Fibroblast of the aortic adventitia (primary cell): ENCODE measurements at places on chromosomes 16 and 17.

DNA sequence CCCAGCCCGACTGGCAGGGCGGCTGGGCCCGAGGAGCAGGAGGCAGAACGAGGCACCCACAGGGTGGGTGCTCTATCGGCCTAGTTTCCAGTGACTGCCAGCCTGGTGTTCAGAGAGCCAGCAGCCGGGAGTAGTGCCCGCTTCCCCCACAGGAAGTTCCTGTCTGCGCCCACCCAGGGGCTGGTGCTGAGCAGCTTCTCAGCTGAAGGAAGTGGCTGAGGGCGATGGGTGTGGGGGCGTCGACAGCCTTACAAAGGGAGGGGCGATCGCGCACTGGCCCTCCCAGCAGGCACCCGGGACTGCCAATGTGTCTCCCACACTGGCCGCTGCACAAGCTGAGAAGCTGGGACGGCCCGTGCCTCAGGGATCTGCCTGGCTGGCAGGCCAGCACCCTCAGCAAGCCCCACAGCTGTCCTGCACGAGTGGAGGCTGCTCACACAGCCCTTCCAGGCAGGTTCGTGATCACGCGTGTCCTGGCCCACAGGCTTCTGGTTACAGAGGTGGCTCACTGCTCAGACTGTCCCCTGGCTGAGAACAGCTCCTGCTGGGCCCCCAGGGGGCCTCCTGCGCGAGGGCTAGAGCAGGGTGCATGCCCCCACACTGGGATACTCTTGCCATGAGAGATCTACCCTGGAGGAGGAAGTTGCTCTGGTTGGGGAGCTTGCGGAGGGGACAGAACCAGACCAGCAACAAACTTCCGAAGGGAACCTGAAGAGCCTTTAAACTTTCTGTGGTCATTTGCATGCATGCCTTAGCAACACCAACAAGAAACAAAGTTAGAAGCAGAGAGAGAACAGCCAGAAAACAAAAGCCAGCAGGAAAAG lies 2.5 kb downstream of the RNF166 start:
- DNase-seq: no peak

DNA sequence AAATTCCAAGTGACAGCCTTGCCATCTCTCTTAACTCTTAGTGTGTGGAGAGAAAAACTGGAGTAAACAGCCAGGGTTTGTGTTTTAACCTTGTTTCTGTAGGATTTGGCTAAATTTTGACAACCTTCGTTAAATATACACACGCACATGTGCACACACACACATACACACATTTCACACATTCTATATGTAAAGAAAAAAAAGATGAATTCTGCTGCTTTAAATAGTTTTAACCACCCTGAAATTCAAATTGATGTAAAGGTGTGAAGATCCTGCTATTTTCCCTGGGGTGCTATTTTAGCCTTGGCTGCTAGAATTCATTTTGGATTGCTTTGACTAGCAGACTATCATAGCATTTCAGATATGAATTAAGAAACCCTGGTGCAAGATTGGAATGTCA lies 191.9 kb downstream of the FTO start:
- DNase-seq: no peak

DNA sequence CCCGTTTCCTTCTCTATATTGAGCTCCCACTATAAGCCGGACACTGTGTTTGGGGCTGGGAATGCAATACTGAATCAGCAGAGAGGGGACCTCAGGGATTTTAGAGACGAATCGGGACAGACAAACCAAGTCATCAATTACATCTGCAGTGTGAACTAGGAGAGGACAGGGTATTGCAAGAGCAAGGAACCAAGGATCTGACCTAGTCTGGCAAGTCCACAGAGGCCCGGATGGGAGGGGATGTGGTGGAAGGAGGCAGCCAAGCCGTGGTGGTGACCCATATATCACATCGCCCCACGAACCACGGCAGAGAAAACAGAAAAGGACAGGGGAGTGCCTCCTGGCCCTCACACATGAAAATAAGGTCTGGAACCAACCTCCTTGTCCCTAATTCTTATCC lies 28.1 kb upstream of the NXPH3 start:
- no peak for DNase-seq

GRCh38 chr17:59373882-59374495 lies 42.5 kb downstream of the YPEL2 start:
- DNase-seq: peak; percentile 93

GRCh38 chr16:87541147-87541871 lies 48.5 kb upstream of the ZCCHC14 start:
- DNase-seq: peak; percentile 61

- DNase-seq: peak; percentile 78
Observed at GRCh38 chr17:12180644-12181261, 160.1 kb downstream of the MAP2K4 start.
